ENCODE measurements at places on chromosomes 11 and 22.

- DNase-seq: no peak
These were observed 60.9 kb downstream of the SYT13 start for GRCh38 chr11:45225277-45225676.

DNA sequence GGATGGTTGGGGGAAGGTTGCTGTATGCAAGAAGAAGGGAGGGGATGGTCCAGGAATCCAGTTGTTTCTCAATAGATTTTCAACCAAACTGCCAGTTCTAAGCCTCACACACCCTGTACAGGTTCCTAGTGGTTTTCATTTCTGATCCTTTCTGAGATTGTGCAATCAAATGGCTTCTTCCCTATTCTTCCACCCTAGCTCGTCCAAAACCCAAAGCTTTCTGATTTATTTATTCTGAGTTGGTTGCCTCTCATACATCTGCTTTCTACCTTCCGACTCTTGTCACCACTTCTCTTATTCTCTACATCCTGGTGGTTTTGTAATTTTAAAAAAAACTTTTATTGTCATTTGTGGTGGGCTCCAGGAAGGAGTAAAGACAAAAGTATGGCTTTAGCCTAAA lies 12.6 kb downstream of the OR5A2 start:
- no peak for DNase-seq

DNA sequence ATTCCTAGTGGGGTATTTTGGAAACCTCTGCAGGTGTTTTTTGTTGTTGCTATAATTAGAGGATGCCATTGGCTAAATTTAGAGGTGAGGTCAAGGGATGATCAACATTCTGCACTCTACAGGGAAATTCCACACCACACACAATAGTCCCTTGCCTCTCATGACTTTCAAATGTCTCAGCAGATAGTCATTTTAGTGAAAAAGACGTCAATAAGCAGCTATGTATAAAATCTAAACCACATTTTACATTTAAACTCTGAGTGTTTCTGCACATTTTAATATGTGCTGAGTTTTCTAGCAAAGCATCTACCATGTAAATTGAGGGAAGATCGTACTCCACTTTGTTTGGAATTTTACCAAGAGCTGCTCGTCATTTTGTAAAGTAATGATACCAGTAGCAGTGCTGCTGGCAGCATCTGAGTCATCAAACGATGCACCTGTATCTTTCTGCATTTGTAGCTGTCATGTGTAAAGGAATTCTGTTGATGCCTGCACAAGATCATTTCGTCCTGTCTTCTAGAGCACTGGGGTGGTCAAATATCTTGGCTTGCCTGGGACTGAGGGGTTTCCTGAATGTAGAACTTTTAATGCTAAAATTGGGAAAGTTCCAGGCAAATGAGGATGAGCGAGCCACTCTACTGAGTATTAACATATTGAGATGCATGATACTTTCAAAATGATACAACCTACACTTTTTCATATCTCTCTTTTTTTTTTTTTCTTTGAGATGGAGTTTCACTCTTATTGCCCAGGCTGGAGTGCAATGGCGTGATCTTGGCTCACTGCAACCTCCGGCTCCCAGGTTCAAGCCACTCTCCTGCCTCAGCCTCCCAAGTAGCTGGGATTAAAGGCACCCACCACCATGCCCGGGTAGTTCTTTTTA lies 414.5 kb upstream of the SYN3 start:
- DNase-seq: no peak

DNA sequence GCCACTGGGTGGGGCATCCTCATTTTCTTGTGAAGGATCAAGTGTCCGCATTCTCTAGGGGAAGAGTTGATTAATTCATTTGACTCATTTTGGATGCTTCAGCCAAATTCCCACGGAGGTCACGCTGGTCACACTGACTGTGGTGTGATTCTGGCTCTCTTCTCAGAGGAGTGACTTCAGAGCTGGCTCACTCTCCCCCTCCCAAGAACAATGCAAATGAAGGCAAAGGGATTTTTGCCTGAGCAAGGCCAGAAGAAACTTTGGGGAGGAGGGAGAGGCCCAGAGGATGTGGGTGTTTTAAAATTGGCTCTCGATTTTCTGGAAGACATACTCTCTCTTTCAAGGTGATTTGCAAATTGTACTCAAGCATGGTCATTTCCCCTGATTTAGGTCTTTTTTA lies 51.1 kb upstream of the LMO2 start:
- DNase-seq: no peak

- DNase-seq: no peak
These were observed 62.5 kb upstream of the YWHAH start for GRCh38 chr22:31881865-31882264.

DNA sequence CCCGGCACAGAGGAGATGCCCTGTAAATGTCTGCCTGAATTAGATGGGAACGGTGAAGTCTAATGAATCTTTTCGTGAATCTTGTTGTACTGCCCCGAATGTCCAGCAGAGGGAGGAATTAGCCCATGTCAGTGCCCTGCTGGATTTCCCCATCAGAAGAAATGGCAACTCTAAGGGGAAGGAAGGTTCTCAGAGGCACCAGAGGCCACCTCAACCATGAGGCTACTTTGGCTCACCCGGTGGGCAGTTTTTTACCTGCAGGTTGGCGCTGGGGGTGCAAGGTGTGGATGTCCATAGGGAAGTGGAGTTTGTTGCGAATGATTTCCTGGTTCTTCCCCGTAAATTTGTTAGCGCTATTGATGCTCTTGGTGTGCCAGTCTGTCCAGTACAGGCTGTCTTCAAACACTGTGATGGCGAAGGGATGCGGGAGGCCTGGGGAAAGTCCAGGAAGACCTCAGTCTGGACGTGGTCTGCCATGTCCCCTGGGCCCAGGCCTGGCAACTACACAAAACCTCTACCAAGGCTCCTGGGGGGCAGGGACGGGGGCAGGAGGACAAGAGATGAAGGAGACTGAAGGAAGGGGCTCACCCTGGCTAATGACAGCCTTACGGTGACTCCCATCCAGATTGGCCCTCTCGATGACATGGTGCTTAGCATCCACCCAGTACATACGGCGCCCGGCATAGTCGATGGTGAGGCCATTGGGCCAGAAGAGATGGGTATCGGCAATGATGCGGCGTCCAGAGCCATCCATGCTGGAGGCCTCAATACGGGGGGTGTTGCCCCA lies 28.5 kb downstream of the LRP4 start:
- DNase-seq: peak; percentile 74

GRCh38 chr22:46390652-46391301 lies 55.3 kb downstream of the TRMU start:
- DNase-seq: peak; percentile 87

DNA sequence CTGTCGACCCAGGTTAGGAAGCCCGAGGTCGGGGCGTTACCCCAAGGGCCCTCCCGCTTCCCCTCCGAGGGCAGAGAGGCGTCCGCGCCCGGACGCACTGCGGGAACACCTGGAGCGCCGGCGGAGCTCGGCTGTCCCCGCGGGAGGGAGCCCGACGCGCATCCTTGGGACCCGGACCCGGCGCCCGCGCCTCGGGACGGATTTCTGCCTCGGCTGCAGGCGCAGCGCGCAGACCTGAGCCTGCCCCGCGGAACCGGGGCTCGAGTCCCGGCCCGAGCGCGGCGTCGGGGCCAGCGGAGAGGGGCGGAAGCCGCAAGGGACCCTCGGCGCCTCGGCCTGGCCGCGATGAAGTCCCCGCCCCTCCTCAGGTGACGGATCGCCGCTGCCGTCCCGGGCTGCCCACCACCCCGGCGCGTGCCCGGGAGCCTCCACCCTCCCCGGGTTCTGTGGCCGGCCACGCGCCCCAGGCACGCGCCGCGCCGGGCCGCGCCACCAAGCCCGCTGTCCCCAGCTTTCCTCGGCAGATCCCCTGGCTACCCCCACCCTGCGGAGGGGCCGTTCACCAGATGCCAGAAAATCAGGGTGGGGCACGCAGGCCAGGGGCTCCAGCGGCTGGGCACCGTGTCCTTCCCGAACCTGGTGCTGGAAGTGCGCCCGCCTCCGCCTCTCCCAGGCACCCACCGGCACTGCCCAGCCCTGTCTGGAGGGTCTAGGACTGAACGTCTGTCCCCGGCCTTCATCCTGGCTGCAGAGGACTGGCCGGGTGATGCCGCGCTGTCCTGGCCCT lies 410 bp downstream of the GLB1L3 start:
- DNase-seq: no peak

DNA sequence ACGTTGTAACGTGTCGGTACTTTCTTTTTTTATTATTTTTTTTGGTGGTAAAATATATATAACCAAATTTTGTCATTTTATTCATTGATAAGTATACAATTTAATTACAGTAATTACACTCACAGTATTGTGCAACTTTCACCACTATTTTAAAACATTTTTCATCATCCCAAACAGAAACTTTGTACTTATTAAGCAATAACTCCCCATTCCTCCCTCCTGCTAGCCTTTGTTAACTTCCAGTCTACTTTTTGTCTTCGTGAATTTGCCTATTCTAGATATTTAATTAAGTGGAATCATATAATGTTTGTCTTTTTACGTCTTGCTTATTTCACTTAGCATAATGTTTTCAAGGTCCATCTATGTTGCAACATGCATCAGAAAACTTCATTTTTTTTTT lies 58.5 kb downstream of the STIM1 start:
- DNase-seq: no peak

GRCh38 chr11:103067118-103067517 lies 24.8 kb downstream of the DCUN1D5 start:
- no peak for DNase-seq

DNA sequence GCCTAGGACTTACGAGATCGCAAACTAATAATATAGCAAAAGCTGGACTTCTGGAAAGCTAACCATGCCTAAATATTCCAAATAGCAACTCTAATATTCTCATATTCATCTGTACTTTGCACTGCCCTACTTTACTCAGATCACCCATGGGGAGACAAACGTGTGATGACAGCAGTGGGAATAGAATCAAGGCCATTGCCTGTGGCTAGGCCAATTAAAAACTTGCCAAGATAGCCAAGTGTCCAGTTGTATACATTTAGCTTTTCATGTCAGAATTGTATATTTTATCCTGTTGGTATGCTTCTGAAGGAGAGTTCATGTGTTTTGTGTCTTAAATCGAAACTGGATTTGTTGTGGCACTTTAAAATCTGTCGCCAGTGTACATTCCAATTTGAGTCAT lies 1.2 kb upstream of the CEP126 start:
- DNase-seq: no peak

DNA sequence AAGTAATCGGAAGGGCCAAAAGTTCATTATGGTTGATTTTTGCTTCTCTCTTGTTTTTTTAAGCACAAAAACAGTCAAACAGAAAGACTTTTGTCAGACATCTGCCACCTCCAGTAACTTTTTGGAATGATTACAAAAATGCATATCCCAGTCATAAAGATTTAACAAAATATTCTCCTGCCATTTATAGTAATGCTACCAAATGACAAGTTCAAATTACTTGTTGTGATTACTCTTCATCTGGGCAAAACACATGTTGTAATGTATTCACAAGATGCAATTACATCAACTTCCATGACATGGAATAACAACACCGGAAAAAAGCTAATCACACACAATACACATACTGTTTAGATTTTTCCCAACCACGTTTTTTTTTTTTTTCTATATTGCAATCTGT lies 1017.5 kb upstream of the TENM4 start:
- no peak for DNase-seq

- no peak for DNase-seq
These were observed 2.0 kb downstream of the PHLDA2 start for GRCh38 chr11:2927121-2927800.

GRCh38 chr11:103368145-103368544 lies 258.9 kb downstream of the DYNC2H1 start:
- no peak for DNase-seq
